Activated naive CD4-positive, alpha-beta T cell (primary cell): ENCODE measurements at places on chromosomes 12 and 14.

- no peak for DNase-seq
These were observed 62.9 kb upstream of the PSMA6 start for GRCh38 chr14:35229084-35229791.

- DNase-seq = no peak
These were observed 4.8 kb upstream of the KRT72 start for GRCh38 chr12:52606096-52606495.

- no peak for DNase-seq
These were observed 285.3 kb downstream of the PDZRN4 start for GRCh38 chr12:41473441-41473840.

DNA sequence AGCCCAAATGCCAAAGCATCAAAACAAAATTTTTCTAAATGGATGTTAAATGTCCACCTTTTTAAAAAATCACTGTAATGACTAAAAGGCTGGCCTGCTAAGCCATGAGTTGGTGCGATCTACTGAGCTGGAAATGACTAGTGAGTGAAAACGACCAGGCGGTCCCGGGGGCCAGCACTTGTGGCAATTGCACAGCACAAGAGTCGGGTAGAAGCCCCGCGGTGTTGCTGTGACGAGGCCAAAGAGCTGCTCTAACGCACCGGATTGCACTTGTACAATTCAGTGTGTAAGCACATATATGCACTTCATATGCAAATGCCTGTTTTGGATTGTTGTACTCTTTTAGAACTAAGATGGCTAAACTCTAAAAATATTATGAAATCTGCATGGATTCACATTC lies 64.1 kb upstream of the DYNC1H1 start:
- DNase-seq = no peak

GRCh38 chr14:22010545-22011252 lies 337.1 kb upstream of the OR4E1 start:
- no peak for DNase-seq

DNA sequence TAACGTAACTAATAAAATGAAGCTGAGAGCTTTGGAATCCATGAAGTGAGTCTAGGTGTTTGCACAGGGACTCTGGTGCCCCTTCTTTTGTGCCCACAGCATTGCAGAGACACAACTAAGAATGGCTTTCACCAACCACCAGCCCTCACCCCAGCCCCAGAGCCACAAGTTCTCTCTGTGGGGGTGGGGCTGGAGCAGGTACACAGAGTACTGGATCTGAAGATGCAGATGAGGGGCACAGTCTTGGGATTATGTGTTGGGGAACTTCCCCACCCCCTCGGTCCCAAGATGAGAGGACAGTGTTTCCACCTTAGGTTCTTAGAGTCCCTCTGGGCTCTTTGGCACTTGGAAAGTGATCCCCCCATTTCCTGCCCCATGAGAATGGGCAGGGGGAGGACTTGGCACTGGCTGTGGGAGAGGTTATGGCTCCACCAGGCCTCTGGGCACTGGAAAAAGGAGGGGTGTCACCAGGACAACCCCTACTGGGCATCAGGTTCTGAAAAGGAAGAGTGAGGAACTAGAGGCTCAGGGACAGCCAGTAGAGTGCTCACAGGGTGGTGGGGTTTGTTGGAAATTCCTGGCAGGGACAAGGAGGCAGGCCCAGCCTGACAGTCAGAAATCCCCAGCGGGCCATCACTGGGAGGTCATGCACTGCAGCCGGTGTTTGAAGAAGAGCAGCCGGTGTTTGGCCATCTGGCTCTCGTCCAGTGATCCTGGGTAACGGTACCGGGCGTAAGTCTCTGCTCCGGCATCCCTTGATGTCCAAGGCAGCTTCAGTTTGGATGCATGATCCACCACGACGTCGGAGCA lies 6.7 kb downstream of the B4GALNT1 start:
- no peak for DNase-seq

DNA sequence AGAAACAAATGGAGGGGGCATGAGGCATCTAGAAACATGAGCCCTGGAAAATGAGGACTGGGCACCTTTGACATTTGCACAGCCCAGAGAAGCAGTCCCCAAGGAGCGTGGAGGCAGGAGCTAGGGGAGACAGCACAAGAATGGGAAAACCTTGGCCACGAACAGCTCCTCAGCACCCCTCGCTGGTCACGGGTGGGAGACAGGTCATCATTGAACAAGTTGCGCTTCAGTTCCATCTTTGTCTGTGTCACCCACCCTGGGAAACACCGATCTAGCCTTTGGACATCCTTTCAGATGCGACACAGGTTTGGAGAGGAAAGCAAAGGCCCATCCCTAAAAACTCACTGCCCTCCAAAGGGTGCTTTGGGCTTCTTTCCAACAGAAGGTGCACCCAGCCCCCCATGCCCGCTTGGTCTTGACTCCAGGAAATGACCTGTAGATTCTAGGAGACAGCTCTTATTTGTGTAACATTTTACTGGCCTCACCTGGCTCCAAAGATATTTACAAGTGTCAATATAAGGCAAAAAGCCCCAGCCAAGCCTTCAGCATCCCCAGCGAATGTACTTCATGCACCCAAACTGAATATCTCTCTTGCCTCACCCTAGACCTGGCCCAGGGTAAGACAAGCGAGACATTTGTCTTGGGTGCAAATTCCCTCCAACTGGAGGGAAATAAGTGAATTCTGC lies 28.8 kb upstream of the CLMN start:
- DNase-seq = no peak

DNA sequence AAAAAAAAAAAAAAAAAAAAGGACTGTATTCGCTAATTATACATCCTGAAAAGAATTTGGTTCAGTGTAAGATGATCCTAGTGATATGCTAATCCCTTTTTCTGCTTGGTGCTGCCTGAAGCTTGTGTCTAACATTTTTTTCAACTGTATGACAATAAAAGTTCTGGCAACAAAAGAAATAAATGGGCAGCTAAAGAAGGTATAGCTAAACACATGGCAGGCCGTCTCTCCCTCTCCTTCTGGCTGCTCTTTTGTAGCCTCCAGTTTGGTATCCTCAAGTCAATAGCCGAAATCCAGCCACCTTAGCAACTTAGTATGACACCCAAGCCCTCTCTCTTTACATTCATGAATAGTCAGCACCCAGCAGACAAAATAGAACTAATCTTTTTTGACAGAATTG lies 198.3 kb upstream of the OTX2 start:
- no peak for DNase-seq

GRCh38 chr14:51676549-51676948 lies 24.8 kb downstream of the FRMD6 start:
- no peak for DNase-seq

DNA sequence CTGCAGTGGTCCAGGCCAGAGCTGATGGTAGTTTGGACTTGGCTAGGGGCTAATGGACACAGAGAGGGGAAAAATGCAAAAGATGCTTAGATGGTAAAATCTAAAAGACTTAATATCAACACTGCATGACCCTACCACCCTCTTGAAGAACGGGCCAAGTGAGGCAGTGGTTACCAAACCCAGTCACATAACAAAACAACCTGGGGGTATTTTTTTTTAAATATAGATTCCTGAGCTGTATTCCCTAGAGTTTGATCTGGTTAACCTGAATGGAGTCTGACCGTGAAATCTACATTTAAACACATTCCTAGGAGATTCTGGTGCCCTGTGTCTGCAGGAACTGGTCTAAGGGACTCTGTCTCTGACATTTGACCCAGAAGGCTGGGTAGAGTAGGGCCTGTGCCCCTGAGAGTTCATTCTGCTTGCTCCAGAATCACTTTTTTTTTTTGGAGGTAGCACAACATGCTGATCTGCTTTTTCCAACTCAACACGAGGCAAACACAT lies 15.7 kb downstream of the ABHD4 start:
- DNase-seq = no peak

DNA sequence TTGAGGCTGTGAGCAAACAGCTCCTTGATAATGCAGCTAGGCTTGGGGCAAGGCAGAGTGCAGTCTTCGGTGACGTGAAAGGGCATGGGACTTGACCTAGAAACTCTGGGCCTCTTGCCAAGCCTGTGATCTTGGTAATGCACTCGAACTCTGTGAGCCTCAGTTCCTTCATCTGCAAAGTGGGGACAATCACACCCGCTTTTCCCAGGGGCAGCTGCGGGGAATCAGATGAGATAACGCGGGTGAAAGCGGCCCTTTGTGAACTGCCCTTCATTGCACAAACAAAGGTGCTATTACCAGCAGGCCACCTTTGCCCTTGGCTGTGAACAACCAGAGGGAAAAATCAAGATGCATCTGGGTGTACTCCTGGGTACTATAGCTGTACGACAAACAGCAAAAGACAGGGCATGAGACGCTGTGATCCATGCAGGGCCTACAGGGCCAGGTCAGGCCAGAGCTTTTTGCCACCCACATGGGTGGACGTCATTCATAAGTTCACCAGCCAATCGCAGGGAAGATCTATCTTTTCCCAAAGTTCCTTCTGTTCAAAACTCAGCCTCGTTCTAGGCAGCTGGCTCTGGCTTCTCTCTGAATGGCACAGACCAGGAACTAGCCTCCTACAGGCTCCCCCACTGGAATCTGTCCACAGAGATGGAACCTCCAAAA lies 3.2 kb downstream of the MSI1 start:
- no peak for DNase-seq

DNA sequence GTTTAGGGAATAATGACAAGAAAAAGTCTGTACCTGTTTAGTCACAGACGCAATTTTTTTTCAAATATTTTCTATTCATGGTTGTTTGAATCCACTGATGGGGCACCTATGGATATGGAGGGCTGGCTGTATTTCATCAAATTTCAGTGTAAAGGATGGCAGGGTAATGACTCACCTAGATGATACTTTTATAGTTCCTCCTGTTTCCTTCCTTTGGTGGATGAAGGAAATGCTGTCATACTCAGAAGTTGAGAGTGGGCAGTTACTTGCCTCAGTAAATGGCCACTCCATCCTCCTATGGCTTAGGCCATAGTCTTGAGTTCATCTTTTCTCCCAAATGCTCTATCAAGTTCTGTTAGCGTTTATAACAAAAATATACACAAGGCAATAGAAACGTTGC lies 18.9 kb upstream of the C12orf71 start:
- DNase-seq = no peak

DNA sequence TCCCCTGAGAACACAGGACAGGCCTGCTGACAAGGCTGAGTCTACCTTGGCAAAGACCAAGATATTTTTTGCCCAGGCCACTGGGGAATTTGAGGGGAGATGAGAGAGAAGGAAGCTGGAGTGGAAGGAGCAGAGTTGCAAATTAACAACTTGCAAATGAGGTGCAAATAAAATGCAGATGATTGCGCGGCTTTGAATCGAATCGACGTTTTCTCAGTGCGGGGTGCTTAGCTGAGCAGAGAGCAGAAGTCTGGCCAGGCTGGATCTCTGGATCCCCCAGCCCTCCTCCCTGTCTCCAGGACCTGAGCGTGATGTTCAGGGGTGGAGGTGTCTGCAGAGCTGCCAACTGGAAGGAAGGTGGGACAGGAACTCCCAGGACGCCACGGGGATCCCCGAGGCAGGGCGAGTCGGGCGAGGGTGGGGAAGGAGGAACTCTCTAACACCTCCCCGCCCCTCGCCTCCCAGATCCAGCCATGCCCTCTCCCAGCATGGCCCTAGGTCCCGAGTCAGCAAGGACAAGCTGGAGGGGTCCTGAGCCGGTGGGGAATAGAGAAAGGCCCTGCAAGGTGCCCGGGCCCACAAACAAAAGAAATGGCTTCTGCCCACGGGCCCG lies 527 bp upstream of the CARMIL3 start:
- DNase-seq = no peak

DNA sequence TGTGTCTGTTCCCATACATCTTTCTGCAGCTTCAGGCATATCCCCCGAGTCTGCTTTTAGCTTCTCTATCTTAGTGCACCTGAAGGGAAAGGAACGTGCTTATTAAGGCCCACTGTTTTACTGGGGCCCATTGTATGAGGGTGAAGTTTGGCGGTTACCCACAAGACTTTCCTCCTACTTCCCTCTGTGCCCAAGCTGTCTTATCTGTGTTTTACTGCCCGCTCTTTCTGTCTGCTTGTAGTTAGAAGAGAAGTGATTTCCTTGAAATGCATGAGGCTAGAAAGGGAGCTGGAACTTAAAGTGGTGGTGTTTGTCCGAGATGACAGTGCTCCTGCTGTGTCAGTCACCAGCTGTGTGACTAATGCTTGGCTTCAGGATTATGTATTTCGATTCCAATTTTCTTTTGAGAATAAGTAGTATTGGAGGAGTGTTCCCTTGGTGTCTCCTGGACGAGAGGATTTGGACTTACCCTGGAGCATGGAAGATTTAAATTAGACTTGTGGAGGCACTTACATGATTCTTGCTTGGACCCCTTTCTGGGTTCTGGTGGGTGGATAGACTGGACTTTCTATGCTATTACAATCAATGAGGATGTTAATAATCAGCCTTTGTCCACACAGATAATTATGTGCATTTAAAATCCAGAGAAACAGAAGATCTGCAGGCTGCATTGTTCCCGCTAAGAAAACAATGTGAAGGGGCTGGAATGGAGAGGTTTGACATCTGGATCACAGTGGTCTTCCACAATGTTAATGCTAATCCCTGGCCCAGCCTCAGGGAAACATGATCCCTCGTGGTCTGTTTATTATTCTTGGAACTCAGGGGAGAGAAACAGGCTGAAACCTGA lies 13.9 kb upstream of the KRT86 start:
- no peak for DNase-seq

DNA sequence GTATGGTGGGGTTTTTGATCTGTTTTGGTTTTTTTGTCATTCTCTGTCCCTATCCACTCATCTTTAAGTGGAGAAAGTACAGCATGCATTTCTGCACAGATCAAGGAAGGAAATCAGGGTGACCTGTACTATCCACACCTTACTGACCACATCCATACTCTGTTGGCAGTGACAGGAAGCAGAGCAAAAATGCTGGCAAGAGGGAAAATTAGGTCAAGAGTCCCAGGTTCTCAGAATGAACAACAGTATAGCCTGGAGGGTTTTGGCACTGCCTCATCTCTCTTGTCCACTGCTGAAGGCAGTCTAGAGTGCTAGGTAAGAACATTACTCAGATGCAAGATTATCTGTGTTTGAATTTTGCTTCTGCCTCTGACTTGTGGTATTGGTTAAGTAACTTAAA lies 70.7 kb downstream of the TAOK3 start:
- no peak for DNase-seq
